ENCODE measurements at places on chromosomes 11 and 22.

DNA sequence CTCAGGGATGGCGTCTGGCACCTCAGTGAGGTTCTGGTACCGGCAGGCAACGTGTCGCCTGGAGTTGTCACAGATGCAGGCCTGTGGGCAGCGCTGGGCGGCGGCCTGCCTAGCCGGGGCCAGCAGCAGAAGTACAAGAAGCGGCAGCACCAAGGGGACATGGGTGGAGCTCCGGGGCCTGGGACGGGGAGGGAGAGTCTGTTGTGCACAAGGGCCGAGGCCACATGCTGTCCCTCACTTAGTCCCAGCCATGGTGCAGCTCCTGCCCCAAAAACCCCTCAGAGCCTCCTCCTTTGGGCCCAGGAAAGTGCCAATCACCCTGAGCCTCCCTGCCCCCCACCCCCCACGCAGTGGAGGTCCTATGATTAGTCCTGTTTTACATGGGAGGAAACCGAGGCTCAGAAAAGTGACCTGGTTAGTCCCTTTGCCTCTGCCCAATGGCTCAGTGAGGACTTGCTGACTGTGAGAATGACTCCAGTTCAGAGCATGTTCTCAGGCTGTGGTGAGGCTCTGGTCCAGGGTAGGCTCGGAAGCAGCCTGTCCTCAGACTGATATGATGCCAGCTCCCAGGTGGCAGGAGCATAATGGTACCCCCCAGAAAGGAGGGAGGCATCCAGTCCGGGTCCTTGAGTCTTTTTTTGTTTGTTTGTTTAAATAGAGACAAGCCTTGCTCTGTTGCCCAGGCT is 1.1 kb downstream of the CHADL start:
- DNase-seq, result no peak

GRCh38 chr11:123719452-123719851 is 22.0 kb downstream of the ZNF202 start:
- no peak for DNase-seq

DNA sequence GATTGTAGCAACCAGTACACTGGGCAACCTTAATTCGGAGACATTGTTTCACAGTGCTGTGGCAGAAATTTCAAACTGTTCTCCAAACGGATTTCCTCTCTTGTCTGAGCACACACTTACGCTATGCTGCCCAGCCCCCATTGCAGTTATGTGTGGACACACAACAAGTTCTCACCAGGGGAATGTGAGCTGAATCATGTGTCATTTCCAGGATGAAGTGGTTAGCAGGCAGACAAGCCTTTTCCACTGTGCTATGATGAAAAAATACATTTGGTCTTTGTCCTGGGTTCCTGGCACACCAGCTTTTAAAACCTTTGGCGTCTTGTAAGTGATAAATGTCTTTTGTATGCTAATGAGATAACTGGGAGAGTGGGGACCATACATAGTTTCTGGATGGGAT is 46.9 kb upstream of the SYT9 start:
- DNase-seq, result no peak

GRCh38 chr11:19959648-19960059 is 200.6 kb downstream of the DBX1 start:
- DNase-seq, result no peak

DNA sequence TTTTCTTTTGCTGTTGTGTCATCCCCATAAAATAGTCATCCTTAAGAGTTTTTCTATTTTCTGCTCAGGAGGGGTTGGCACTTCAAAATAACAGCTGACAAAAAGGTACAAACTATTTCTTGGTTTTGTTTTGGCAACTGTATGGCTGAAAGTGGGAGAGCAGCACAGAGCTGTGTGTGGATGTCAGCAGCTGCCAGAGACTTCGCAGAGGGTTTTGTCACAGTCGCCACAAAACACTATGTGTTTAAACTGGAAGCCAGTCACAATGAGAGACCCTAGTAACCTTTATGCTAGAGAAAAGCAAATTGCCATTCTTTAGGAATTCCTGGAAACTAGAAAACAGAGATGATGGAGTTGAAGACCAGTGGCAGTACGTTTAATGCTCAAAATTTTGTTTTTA is 189.6 kb upstream of the CCDC90B start:
- DNase-seq, result no peak

DNA sequence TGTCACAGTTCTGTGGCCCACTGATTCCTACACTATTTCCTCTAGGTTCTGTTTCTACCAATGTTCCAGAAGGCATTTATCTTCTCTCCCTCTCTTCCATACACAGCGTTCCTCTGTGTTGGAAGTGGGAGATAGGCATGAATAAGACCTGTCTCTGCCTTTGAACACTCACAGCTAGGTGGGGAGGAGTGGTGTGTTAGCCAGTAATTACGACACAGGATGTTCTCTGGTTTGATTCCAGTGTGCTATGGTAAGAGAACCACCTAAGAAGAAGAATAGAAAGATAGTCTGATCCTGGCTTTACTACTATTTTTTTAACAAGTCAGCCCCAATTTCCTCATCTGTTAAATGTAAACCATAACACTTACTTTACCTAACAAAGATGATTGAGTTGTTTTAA is 200.2 kb upstream of the MTMR2 start:
- DNase-seq, result no peak

- no peak for DNase-seq
Measured at GRCh38 chr11:104151404-104152204, 12.3 kb downstream of the PDGFD start.

DNA sequence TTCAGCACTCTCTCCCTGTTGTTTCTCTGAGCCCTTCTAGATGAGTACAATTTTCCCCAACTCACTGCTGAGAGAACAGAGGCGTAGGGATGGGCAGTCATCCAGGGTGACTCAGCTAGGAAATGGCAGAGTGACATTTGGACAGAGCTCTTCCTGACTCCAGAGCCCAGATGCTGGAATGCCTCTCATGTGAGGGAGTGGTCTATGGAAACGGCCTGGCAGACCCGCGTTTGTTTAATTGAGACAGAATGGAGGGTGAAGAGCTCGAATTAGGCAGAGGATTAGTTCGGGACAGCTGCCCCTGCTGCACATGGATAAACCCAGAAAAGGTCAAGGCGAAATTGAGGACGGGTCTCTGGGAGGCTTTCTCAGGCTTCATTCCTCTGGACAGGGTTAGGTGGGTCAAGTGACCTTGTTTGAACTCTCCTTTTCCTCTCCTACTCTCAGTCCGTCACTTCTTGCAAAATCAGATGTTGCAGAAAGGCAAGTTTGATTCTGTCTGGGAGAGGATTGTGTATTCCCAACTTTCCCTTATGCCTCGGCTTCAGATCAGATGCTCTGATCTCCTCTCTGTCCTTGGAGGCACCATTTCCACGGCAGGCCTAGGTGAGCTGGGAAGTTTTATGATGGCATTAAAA is 7.6 kb upstream of the LMO2 start:
- no peak for DNase-seq

- no peak for DNase-seq
Measured at GRCh38 chr11:64181506-64182411, 4.2 kb upstream of the STIP1 start.

DNA sequence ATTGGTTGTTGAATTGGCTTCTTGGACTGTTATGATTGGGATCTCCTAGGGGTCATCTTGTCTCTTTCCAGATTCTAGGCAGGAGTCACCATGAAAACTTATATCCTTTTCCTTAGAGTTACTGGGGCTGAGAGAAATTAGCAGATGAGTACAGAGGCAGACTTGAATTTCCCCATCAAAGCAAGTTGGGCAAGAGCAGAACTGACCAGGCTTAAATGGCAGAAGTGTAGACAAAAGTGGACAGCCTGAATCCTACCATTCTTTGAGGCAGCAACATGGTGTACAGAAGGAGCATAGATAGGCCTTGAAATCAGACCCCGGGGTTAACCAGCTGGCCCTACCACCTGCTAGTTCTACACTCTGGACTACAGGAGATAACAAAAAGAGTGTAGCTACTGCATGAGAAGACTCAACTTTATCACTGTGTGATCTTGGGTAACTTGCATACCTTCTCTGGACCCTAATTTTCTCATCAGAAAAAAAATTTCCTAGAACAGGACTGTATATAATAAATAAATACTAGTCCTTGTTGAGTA is 427.4 kb upstream of the CADM1 start:
- DNase-seq, result no peak

DNA sequence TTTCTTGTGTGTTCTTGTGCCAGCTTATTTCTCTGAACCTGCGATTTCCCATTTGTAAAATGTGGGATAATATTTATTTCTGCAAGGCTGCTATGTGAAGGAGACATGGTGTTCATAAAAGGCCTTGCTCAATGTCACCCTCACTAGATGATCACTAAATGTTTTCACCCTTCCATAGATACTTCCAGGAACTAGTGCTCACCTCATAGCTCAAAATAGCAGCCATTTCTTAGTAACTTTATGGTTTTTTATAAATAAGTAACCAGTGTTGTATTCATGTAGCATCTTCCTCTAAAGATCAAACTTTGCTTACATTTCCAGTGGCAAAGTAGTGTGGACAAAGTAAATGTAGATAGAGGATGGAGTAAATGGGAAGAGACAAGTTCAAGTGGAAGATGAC is 23.8 kb downstream of the SYTL2 start:
- no peak for DNase-seq

GRCh38 chr11:122096272-122097112 is 19.5 kb downstream of the BLID start:
- DNase-seq, result no peak

DNA sequence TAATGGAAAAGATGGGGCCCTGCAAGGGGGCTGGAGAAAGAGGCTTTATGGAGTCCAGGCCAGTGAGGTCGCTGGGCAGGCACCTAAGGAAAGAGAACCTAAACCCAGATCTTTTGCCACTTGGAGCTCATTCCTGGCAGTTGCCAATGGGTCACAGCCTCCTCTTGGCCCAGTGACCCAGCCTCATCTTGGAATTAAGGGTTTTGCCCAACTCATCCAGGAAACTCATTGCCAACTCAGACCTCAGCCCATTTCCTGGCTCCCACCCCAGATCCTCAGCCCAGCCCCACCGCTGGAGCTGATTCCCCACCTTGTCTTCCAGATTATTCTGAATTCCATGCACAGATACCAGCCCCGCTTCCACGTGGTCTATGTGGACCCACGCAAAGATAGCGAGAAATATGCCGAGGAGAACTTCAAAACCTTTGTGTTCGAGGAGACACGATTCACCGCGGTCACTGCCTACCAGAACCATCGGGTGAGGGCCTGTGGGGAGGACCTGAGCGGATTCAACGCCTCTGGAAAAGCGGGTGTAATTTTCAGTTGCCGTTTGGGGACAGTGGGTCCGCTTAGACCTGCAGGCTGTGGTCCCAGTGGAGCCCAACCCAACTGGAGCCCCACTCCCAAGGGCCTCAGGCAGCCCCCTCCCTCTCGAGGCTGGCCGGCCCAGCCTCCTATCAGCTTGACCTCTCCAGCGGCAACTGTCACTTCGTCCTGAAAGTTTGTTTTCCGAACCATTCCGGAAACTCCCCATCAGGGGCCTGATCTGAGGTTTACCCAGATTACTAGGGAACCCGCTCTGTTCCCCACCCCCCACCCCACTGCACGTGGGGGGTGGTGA is 4.3 kb downstream of the TBX1 start:
- no peak for DNase-seq

GRCh38 chr11:114773541-114774338 is 95.4 kb downstream of the NXPE2 start:
- no peak for DNase-seq

- no peak for DNase-seq
Measured at GRCh38 chr11:10450462-10451425, 4.3 kb upstream of the AMPD3 start.

GRCh38 chr11:72562431-72562830 is 111.8 kb downstream of the PDE2A start:
- DNase-seq, result no peak

GRCh38 chr11:115672999-115673411 is 168.8 kb upstream of the CADM1 start:
- DNase-seq, result no peak

DNA sequence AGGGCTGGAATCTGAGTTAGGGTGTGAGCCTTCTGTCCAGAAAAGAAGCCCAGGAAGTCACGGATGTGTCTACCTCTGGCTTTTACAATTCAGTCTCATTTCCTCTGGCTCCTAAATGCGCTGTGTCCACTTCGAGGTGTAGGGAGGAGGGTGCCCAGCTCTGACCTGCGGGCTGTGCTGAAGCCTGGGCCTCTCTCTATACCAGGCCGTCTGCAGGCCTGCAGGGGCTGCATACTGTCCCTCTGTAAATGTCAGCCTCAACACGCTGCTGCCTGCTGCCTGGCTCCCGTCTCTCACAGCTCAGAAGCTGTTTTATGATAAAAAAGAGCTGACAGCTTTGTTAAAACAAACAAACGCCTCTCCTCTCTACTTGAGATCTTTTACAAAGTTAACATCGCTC is 14.5 kb downstream of the ARVCF start:
- DNase-seq, result no peak
